ENCODE measurements at places on chromosomes 12 and 14.

DNA sequence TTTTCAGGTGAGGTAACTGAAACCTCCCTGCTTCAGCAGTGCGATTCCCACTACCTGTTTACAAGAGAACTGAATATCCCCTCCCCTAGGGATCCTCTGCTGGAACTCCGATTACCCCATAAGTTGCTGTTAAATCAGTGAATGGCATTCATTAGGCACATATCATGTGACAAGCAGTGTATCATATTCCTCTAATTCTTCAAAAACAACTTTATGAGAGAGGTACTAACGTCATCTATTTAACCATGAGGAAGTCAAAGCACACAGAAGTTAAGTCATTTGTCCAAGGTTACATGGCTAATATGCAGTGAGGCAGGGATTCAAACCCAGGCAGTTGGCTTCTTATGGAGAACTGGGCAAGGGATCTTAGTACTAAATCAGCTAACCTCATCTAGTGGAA, 43.9 kb upstream of the PCED1B start:
- DNase-seq: no peak

GRCh38 chr14:61322799-61323290, 1.5 kb downstream of the PRKCH start:
- peak; percentile 32 for DNase-seq

DNA sequence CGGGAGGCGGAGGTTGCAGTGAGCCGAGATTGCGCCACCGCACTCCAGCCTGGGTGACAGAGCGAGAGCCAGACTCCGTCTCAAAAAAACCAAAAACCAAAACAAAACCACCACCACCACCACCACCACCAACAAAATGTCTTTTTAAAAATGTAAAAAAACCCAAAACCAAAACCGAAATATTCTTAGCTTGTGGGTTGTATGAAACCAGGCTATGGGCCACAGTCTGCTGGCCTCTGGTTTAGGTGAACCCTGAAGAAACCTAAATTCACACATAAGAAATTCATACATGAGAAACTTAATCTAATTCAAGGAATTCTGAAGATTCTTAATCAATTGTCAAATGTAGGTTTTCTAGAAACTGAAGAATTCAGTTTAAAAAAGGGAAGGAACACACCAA, 37.6 kb downstream of the INSM2 start:
- DNase-seq: no peak

DNA sequence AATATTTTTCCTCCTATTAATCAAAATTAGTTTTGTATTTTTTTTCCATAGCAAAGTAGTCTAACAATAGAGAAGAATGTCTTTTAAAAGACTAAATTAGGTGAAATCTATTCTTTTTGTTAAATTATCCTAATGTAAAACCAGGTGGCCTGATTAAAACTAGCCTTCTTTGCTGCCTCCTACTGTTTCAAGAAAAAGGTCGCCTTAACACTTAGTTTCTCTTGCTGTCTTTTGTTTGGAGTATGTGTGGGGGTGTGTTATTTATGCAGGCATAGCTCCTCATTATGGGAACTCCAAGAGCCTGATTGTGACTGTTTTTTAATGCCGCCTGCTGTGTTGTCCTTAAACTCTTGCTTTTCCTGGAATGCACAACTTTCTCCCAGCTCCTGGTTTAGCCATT, 855.3 kb downstream of the DIO2 start:
- DNase-seq: no peak

- DNase-seq: no peak
Measured at GRCh38 chr14:93955850-93956481, 20.4 kb downstream of the ASB2 start.

DNA sequence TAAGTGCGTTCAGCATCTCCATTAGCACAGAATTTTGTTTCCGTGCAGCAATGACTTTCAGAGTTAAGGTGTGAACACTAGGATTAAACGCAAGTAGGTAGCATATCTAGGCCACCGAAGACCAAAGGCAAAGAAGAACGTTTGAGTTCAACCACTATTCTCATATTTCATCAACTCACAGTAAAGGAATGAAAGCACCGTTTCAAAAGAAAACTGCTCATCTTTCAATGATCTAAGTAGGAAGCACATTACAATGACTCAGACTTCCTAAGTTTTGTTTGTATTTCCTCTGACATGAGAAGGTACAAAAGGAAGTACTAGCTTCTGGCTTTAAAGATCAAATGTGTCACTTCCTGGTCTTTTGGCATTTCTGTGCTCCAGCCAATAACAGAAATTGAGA, 57.6 kb downstream of the ACADS start:
- DNase-seq: no peak

GRCh38 chr12:67920413-67920812, 68.8 kb upstream of the IFNG-AS1 start:
- no peak for DNase-seq

DNA sequence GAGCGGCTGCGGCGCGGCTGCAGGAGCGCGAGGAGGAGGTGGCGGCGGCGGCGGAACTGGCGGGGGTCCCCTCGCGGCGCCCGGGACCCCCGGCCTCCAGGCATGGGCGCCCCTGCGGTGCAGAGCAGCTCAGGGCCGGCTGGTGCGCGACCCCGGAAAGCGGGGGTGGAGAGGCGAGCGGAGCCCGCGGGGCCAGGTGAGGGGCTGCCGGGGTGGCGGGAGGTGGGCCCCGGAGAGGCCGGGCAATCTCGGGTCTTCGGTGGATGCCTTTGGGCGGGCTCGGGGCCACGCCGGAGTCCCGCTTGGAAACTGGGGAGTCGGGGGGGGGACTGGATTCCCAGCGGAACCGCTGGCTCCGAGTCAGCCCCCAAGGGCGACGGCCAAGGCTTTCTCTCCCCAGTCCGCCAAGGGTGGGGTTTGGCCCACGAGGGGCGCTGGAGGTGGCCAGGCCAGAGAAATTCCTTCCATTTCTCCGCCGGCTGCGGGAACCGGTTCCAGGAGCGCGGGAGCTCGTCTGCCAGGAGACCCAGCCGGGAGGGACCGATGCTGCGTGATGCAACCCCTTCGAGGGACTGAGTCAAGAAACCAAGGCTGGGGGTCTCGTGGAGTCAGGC, 13.9 kb upstream of the NR4A1 start:
- DNase-seq: no peak

- peak; percentile 91 for DNase-seq
Measured at GRCh38 chr12:113222730-113223531, 1.7 kb downstream of the TPCN1 start.

GRCh38 chr12:117143008-117143532, 43.9 kb upstream of the TESC start:
- peak; percentile 66 for DNase-seq

DNA sequence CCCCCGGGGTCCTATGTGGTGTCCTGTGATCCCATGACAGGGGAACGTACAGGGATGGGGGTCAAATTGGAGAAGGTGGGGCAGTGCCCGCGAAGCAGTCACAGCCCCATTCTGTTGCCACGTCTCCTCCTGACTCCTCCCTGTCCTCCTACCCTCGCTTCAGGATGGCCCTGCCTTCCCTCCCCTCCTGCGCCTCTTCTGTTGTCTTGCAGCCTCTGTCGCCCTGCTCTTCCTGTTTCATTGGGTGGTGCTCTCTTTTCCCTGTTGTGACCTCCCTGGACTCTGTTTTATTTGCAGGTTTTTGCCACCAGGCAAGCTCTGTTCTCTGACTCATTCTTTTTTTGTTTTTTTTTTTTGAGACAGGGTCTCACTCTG, 18.7 kb downstream of the CABP1 start:
- DNase-seq: no peak

DNA sequence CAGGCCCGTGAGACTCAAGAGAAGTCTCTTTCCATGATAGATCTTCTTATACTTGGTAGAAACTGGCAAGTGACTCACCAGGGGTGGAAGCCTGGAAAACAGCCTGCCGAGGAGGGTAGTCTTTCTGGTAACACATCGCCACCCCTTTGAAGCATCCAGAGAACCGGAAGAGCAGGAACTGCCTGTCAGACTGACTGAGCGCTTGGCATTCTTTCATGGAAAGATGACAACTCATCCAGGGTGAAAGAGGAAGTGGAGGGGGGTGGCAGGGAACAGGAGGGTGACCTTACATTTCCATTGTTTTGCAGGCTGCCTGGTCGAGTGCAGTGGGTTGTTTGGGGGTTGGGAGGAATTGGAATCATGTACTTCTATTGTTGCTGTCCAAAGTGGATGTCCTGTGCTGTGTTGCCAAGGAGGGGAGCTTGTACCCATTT, 34.5 kb downstream of the PRKCH start:
- peak; percentile 79 for DNase-seq

GRCh38 chr12:116708826-116709756, 28.8 kb downstream of the SPRING1 start:
- DNase-seq: peak; percentile 86

- DNase-seq: no peak
Measured at GRCh38 chr12:94203796-94204195, 55.4 kb downstream of the PLXNC1 start.

- no peak for DNase-seq
Measured at GRCh38 chr12:106984588-106985137, 2.3 kb downstream of the MTERF2 start.

GRCh38 chr12:97283297-97283696, 179.3 kb upstream of the RMST start:
- DNase-seq: no peak

- DNase-seq: no peak
Measured at GRCh38 chr12:130775953-130776856, 60.1 kb upstream of the RIMBP2 start.

DNA sequence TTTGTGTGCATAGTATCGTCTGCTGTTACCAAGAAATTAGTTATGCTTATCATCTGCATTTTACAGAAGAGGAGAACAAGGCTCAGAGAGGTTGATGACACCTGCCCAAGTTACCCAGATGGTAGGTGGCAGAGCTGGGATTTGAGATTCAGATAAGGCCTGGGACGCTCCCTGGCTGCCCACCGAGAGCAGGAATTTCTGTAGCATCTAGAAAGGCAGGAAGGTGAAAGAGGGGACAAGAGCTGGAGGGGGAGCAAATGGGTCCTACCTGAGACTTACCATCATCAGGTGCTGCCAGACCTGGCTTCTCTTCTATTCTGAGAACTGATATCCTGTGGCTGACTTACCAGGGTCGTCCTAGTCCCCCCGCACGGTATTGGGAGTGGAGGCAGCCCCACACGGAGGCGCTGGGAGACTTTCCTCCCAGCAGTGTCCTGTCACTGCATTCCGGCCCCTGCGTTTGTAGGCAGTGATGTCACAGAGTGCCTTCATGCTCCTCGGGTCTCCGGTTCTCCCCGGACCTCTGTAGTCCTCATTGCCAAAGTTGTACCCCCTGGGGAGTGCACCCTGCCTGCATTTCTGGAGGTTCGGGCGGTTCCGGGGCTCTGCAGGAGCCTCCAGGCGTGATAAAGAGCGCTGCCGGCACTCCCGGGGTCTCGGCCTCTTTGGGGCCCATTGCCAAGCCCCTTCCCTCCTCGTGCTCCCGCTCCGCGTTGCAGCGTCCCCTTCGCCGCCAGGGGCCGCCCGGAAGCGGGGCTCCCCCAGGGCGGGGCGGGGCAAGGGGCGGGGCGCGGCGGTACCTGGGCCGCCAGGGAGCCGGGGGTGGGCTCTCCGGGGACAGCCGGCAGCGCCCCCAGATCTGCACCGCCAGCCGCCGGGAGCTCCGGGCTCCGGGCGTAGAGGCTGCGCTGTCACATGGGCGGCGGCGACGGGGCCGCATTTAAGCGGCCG, at the start of gene CABP1:
Gene CABP1, plus strand, starts transcription at position 856 of the 951 bp plus-strand sequence. Its CDS starts 60 bp downstream, at position 916.
- DNase-seq: no peak

DNA sequence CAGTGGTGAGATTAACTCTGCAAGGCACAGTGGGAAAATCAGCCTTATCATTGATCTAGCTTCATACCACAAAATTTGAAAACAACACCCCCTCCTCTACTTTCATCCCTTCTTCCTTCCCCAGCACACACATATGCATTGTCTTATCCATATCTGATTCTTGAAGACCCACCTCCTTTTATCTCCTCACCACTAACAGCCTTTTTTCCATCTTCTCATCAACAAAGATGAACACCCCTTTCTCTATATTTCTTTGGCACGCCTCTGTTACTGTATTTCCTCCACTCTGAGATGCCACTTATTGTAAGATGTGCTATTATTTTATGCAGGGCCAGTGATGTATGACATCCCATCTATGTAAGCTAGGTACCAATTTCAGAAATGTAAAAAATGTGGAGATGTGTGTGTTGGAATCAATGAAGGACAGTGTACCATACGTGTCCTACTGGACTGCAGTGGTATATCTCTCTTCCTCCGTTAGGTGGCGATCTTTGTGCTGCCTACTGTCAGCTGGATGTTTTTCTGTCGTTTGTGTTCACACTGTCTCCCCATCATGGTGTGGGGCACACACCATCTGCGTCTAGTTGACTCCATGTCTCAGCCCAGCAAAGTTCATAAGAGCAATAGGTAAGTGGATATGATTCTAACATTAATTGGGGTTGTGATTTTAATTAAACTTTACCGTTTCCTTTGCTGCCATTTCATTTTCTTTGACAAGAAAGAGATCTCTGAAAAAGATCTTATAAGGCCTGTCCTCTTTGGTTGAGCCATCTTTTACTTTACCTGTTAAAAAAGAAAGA, 24.0 kb downstream of the CCDC38 start:
- peak; percentile 19 for DNase-seq

GRCh38 chr12:3161861-3162260, 84.7 kb downstream of the TSPAN9 start:
- no peak for DNase-seq

DNA sequence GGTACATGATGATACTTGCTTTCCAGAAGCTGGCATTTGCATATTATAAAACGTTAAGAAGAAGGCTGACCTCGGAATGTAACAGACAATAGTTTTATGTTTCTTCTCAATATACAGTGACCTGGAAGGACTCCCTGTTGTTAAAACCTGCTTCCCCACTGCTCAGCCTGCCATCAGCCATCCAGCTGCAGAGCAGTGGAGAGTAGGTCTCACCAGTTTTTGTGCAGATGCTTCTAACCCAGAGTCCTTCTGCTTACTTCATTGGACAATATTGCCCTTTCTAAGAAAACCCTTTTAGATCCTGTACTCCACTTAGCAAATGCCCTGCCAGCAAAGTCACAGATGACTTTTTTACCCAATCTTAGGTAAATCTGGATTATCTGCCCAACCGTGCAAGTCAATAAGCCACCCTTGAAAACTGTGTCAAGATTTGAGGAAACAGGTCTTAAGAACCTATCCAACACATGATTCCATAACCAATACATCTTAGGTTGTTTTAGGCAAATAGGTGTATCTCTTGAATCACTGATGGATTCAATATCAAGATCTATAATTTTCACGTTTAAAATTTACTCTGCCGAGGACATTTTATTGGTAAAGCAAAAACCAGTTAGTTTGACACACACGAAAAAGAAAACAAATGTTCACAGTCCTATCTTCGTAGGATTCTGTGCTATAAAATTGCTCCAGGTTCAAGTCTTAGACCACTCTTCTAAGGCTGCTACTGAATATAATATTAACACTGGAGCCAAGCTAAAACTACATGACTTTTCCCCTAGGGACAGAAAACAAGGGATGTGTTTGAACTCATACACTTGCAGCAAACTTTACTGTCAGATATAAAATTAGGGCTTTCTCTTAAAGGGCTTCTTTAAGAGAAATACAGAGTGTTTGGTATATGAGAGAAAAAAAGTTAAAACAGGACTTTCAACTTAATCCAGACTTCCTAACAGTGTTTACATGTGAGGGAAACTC, 5.7 kb downstream of the PHLDA1 start:
- no peak for DNase-seq

- no peak for DNase-seq
Measured at GRCh38 chr14:92651758-92652406, 96.5 kb downstream of the LGMN start.
